GM23338 (cell line): ENCODE measurements at places on chromosomes 13 and 19. TPM values are rescaled to one million over a fixed set of nuclear protein-coding genes. Genes with fewer than 3 reads are reported as not detected.

Gene DNM2
- 107 and 138 TPM in 2 replicates for total RNA-seq

DNA sequence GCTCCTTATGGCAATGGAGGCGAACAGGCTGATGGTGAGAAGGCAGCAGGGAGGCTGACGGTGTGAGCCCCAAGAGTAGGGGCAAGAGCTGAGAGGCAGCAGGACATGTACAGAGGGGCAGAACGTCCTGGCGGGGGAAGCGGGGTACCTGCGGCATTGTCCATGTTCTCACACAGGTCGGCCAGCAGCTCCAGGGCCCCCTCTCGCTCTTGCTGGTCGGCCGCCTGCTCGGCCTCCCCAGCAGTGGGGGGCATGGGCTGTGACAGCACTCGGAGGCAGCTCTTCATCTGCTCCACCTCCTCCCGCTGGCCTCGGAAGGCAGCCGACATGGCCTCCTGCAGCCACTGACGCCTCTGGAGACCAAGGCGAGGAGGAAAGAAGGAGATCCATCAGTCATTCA, 2.4 kb downstream of the HSPBP1 start:
- H3K36me3 ChIP-seq = no peaks in the 10 kb centered on the region; the same call in 1 of the 2 replicates
- no peaks in the 10 kb centered on the region for H3K27me3 ChIP-seq
- H3K4me1 ChIP-seq = peaks cover 14% of the 10 kb centered on the region

GRCh38 chr13:60370343-60370742, 26.7 kb upstream of the TDRD3 start:
- DNase-seq = no peak
- H3K4me1 ChIP-seq = no peaks in the 10 kb centered on the region
- H3K27ac ChIP-seq = no peak overlapping the region
- H3K36me3 ChIP-seq = no peaks in the 10 kb centered on the region
- H3K4me3 ChIP-seq = no peak overlapping the region

GRCh38 chr13:43830497-43830881, 43.7 kb upstream of the ENOX1 start:
- H3K4me1 ChIP-seq = no peaks in the 10 kb centered on the region
- H3K36me3 ChIP-seq = no peaks in the 10 kb centered on the region
- no peak overlapping the region for H3K4me3 ChIP-seq
- H3K27ac ChIP-seq = no peak overlapping the region

- no peak for DNase-seq
- H3K36me3 ChIP-seq = peaks cover 44% of the 10 kb centered on the region
- no peaks in the 10 kb centered on the region for H3K27me3 ChIP-seq
- no peak overlapping the region for H3K27ac ChIP-seq
These were observed 18.4 kb downstream of the UBXN6 start for GRCh38 chr19:4439243-4439642.

DNA sequence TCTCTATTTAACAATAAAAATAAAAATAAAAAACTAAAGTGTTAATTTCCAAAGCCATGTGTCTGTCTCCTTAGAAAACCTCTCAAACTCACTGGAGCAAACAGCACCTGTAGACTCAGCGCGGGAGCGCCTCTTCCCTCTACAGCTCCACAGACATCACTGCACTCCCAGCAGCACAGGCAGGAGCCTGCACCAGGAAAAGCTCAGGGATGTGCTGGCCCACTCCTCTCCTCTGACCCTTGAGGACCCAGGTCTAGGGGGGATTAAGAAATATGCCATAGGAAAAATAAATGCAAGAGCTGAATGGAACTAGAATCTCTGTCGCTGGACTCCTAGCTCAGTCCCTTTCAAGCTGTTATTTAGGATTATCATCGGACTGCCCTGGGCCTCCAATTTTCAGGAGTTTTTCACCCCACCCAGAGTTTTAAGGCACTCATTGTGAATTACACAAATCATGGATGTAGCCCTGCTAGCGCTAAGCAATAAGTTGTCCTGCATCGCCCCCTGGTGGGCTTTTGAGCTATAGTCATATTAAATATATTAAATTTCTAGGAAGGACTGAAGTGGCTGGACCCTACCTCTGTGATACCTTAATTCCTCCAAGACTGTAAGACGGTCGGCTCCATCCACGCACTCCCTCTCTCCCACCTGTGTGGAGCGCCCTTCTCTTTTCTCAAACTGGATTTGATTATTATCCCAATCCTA, 333.9 kb downstream of the UQCRFS1 start:
- H3K27ac ChIP-seq = no peak overlapping the region
- no peak overlapping the region for H3K4me3 ChIP-seq
- H3K36me3 ChIP-seq = no peaks in the 10 kb centered on the region
- peak; percentile 94 for DNase-seq
- no peaks in the 10 kb centered on the region for H3K27me3 ChIP-seq

DNA sequence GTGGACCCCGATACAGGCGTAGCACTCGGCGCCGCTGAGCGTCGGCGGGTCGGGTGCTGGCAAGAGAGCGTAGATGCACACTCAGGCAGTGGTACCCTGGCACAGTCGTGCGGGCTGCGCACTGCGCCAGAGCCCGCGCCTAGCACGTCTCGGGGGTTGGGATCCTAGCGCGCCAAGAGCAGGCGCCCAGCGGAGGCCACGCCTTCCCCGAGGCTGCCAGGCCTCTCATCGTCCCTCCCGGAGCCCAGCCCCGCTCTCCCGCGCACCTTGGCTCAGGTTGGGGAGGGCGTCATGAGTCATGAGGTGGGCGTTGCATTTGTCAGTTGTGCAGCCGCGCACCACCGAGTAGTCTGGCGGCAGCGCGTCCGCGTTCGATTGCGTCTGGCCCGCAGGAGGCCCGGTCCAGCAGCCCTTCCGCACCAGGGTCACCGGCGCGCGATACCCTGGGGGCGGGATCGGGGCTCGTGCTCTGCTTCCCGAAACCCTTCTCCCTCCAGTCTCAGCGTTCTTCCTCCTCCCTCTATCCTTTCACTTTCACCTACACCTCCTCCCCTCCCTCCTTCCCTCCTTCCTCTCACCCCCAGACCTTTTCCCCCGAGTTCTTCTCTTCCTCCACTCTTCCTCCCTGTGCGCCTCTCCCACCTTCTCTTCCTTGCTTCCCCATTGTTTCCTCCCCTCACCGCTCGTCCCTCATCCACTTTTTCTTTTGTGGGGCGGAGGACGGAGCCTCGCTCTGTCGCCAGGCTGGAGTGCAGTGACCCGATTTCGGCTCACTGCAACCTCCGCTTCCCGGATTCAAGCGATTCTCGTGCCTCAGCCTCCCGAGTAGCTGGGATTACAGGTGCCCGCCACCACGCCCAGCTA, 3.5 kb downstream of the LYPD5 start:
- no peaks in the 10 kb centered on the region for H3K36me3 ChIP-seq
- peaks cover 48% of the 10 kb centered on the region for H3K27me3 ChIP-seq
- no peaks in the 10 kb centered on the region for H3K4me1 ChIP-seq
- H3K27ac ChIP-seq = no peak overlapping the region
- DNase-seq = peak; percentile 92

DNA sequence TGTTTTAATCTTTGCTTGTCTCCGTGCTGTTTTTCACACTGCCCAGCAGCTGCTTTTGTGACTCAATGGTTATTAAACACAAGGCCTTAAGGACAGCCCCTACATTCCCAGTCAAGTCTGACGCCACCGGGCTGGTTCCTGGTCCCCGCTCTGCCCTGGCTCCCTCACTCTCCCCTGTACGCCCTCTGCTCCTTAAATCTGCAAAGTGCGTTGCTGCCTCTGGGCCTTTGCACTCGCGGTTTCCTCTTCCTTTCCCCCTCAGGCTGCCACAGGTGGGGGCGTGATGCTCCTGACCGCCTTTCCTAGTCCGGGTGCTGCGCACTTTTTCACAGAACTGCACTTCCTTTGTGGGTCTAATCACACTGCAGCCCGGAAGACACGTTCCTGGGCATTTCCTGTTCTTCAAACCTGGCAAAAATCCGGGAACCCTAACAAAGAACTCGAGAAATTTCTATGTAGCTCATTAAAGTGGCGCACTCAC, 25.6 kb downstream of the NOSIP start:
- no peak overlapping the region for H3K4me3 ChIP-seq
- peaks cover 10% of the 10 kb centered on the region; the same call in 1 of the 2 replicates for H3K4me1 ChIP-seq
- H3K27ac ChIP-seq = peak overlapping the region; percentile 19; the same call in 1 of the 2 replicates
- H3K36me3 ChIP-seq = no peaks in the 10 kb centered on the region; the same call in 1 of the 2 replicates
- DNase-seq = no peak

- H3K27me3 ChIP-seq = no peaks in the 10 kb centered on the region
- no peaks in the 10 kb centered on the region for H3K36me3 ChIP-seq
- DNase-seq = no peak
- H3K4me3 ChIP-seq = no peak overlapping the region
These were observed 155.0 kb upstream of the SERP2 start for GRCh38 chr13:44218501-44219240.
